ENCODE measurements at places on chromosomes 2 and 18.
A peak's percentile ranks its signal among the peaks of the same experiment; 100 is the strongest.

- DNase-seq, result no peak
These were observed 40.5 kb downstream of the LRRFIP1 start for GRCh38 chr2:237667893-237668292.

DNA sequence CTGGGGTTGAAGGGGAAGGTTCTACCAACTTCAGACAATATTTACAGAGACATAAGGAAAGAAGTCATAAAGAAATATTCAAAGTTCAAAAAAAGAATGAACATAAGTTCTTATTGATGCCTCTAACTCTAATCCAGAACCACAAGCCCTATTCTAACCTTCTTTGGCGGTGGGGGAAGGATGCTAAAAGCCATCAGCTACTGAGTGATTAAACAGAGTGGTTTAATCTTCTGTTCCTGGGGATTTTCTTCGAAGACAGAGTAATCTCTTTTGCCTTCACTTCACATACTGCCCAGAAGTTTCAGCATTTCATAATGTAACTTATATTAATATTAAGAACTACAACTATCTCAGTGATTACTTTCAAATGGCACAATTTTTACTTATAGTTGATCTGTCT is 51.2 kb upstream of the TXNDC2 start:
- DNase-seq, result no peak

DNA sequence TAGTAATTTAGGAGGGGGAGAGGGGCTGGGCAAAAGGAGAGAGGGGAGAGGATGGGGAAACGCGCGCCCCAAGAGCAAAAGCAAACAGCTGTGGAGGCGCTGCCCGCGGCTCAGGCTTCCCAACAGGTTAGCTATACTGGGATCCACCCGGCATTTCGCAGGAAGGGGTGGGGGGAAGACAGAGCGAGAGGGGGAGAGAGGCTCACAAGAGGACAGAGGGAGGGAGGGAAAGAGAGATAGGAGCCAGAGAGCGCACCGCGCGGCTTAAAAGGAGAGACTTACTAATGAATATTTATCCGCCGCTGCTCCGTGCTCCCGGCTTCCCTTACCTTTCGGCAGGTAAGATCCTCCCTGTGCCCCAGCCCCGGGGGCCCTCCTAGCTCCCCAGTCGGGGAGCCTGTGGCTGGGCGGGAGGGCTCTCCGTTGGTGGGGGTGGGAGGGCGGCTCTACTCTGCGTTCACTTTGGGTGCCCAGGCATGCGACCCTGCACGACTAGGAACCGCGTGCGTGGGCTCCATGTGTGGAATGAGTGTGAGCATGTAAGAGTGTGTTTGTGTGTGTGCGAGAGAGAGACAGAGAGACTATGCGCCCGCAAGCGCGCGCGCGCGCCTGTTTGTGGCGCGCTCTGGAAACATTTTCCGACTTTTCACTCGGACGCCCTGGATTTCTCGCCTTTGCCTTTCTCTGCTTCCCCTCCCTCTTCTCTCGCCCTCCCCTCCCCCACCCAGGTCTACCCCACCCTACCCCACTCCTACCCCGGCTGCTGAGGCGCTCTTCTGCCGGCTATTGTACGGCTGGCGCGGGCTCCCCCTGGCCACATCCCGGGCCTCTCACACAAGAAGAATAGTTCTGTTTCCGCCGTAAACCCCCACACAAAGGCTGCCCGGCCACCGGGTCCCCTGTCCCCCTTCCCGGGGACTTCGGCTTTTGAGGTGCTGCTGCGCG is 7.2 kb upstream of the SIX3 start:
- no peak for DNase-seq

- no peak for DNase-seq
These were observed 28.7 kb upstream of the MFSD6 start for GRCh38 chr2:190379249-190379964.

DNA sequence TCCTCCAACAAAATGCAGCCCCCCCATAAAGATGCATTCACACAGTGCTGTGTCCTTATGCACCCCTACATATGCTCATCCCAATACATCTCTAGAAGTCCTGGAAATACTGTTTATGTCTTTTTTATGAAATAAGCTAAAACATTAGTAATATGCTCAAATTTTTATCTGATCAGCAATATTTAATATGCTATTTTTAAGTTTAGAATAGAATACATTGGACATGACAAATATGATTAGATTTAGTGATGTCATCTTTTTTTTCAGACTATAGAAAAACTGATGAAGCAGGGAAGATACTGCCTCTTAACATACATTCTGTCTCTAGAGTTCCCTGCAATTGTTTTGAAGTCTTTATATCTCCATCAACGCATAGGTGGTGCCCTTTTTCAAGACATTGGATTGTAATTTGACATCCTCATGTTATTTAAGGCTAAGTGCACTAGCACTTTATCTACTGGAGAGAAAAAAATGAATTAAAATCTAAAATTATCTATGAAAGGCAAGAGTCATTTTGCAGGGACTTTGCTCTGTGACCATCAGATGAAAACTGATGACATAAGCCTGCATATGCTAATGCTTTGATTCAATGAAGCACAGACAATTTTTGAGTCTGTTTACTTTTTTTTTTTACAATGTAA is 395.3 kb downstream of the LPIN1 start:
- no peak for DNase-seq

DNA sequence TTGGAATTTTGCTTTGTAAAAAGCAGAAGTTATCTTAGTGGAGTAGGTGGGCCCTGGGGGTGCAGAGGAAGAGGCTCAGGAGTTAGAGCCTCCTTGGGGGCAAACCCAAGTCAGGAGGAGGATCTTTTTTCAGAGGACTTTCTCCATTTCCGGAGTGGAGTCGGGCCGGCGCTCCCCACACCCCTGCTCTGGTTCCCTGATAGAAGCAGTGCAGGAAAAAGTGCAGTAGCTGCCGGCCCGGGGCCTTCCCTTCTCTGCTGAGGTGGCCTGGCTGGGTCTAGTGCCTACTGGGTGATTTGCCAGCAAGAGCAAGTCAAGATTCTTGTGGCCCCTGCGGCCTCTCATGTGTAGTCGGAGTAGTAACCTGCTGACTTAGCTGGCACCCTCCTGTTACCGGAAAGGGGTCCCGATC is 124.2 kb upstream of the HS6ST1 start:
- no peak for DNase-seq

DNA sequence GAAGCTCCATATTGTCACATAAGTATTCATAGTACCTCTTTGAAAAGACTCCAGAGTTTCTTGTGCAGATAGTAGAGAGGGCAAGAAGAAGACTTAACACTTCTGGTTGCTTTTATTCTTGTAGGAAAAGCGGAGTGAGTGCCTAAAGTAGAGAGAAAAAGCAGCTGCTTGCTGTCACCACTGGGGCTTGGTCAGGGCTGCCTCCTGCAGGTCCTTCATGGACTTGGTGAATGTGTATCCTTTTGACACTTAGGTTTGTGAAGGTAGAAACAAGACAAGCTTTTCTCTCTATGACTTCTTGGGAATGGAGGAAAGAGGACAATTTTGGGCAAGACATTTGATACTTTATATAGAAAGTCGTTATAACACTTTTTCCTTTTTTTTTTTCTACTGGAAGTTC is 312.8 kb upstream of the FANCL start:
- DNase-seq, result no peak

GRCh38 chr2:120206022-120206581 is 17.1 kb downstream of the TMEM185B start:
- peak; percentile 55 for DNase-seq

GRCh38 chr2:147182260-147182659 is 662.6 kb upstream of the ACVR2A start:
- DNase-seq, result no peak

- no peak for DNase-seq
These were observed at the start of gene SMAD7 for GRCh38 chr18:48950536-48951447. SMAD7 (minus strand) TSS chr18:48950965; CDS start chr18:48950424, 541 bp downstream.

GRCh38 chr18:32613821-32614220 is 143.1 kb upstream of the GAREM1 start:
- no peak for DNase-seq

DNA sequence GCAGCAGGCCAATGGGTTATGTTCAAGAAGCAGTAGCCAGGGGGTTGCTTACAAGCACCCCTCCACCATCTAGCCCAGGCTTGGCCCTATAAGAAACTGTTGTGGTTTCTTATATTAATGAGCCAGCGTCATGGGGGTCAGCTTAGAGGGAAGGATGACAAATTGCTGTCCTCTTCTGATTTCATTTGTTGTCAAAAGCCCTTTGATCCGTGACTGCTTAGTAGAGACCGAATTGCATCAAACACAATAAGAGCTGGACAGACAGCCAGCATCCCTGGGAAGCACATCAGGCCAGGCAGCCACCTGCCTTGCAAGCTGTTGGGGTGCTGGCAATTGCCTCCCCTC is 206.6 kb upstream of the SETBP1 start:
- DNase-seq, result no peak

GRCh38 chr2:127407661-127408003 is 10.6 kb upstream of the PROC start:
- no peak for DNase-seq

- no peak for DNase-seq
These were observed 241.8 kb downstream of the AFF3 start for GRCh38 chr2:99900556-99900955.

DNA sequence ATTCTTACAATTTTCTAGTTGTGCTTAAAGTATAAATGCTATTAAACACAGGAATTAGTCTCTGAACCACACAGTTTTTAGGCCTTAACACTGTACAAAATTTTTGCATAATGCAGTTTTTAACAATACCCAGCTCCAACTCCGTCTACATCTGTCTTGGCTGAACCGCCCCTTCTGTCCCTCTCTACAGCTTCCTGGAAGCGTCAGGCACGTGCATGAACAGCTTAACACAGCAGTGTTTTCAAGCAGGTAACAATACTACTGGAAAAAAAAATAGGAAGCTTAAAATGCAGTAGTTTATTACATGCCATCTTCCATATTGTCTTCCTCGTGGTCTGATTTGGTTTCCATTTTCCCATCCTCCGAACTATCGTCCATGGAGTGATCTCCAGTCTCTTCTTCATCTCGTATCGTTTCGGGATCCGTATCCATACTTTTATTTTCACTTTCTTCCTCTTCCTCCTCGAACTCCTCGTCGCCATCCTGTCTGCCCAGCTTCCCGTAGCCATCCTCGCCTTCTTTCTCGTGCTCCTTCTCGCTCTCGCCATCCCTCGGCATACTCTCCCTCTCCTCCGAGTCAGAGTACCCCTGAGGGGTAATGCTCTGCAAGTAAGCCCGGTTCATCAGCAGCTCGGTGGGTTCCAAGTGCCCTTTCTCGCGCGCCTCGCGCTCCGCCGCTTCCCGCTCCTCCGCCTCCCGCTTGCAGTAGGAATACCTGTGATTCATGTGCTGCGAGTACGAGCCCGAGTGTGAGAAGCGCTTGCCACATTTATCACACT is 130.6 kb downstream of the ZEB2 start:
- DNase-seq, result no peak

DNA sequence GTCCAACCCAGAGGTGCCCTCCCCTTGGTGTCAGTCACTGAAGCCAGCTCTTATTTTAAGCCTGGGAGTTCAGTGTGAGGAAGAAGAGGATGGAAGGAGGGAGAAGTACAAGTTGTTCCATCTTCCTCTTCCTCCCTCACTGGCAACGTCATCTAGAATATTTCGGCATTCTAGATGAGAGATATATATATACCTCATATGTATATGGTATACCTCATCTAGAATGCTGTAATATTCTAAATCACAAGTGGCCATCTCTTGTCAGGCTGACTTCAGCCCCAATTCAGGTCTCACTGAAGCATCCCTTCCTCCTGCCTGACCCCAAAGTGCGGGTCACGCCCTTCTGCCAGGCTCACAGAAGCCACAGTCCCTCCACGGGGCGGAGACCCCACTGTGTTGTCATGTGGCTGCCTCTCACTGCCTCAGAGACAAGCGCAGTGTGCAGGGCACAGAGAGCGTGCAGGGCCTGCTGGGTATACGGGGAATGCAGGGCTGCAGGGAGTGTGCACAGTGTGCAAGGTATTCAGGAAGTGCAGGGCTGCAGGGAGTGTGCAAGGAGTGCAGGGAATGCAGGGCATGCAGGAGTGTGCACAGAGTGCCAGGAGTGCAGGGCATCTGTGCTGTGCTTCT is 32.8 kb upstream of the B3GNT7 start:
- no peak for DNase-seq

GRCh38 chr2:158255257-158255656 is 153.6 kb downstream of the UPP2 start:
- no peak for DNase-seq

DNA sequence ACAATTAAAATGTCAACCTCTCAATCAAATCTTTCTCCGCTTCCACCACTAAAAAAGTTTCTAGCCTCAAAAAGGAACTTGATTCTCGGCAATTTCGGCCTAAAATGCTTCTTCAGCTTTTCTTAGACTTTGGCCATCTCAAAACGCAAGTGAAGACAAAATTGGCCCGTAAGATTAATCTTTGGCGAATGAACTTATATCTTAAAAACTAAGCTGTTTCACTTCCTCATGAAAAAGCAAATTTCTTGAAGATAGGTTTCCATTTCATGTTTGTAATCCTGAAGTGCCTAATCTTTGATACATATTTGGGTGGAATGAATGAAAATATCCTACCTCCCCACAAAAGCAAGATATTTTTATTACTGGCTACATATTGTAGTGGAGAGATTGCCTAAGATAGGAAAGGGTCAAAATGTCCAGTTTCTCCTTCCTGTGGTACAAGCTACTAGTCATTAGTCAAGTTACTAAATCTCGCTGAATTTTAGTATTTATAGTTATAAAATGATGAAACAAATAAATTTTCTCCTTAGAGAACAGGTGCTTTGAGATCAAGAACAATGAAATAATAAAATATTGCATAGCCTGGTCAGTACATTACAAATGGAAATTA is 85.4 kb upstream of the ZEB2 start:
- DNase-seq, result no peak

- no peak for DNase-seq
These were observed 389.5 kb downstream of the RND3 start for GRCh38 chr2:150097901-150098531.

- no peak for DNase-seq
These were observed 38.2 kb upstream of the CHRNA1 start for GRCh38 chr2:174802459-174802858.

DNA sequence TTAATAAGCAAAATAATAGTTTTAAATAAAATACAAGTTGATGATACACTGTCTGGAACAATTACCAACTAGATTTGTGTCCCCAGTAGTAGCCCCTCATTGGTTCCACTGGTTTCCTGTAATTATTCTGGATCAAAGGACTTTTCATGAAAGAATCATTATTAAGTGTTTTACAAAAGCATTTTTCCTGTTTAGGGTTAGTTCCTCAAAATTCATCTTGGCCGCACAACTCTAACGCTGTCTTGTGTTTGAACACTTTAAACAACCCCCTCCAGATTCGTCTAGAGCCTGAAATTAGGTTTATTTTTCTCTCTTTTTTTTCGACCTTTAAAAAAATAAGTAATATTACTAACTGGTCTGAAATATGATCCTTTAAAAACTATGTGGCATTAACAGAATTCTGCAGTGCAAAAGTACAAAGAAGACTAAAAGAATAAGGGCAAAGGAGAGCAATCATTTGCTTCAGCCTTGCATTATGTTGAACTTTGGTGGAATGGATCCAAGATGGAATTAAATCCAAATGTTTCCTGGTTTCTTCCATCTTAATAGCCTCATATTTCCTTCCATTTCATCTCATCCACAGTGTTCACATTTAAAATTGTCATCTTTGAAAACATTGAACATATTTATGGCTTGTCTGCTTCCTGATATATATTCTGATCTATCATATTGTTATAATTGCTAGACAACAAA is 678.4 kb downstream of the IRS1 start:
- no peak for DNase-seq
